Right lobe of liver (tissue), 6 donors: ENCODE measurements at places on chromosomes 5 and 9.

DNA sequence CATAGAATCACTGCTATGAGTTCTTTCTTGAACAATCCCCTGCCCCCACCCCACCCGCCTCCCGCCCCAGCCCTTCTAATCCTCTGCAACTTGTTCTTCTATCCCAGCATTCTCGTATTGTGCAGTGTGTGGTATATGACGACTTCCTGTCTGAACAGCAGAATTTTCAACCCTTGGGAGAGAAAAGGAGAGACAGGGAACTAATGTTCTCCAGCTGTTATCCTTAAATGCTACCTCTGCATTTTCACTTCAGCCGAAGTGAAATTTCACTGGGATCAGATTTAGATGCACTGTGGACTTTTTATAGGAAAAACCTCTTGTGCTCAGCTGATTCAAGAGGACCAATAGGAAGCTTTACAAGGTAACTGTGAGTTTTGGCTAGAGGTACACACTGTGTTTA lies 2.2 kb downstream of the FBXL7 start:
- DNase-seq = no peak

GRCh38 chr5:170570476-170570875 lies 66.7 kb downstream of the KCNIP1 start:
- DNase-seq = no peak

- DNase-seq = no peak
Observed at GRCh38 chr9:70618784-70619183, 204.3 kb upstream of the KLF9 start.

- no peak for DNase-seq
Observed at GRCh38 chr5:180216646-180217171, 7.7 kb upstream of the RASGEF1C start.

DNA sequence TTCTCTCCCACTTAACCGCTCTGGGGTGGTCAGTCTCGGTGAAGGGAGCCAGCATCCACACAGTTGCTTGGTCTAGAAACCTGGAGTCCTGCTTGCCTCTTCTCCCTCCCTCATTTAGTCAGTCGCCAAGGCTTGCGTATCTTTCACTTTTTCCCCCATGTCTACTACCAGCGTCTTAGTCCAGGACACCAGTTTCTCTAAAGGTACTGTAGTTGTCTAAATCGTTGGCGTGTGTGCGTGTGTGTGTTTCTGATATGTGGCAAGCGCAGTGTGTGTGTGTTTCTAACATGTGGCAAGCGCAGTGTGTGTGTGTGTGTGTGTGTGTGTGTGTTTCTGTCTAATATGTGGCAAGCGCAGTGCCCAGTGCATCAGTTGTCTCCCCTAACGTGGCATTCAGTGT lies 641 bp downstream of the ATP6V1G1 start:
- no peak for DNase-seq

GRCh38 chr9:129598089-129598596 lies 22.8 kb downstream of the C9orf50 start:
- DNase-seq = no peak

DNA sequence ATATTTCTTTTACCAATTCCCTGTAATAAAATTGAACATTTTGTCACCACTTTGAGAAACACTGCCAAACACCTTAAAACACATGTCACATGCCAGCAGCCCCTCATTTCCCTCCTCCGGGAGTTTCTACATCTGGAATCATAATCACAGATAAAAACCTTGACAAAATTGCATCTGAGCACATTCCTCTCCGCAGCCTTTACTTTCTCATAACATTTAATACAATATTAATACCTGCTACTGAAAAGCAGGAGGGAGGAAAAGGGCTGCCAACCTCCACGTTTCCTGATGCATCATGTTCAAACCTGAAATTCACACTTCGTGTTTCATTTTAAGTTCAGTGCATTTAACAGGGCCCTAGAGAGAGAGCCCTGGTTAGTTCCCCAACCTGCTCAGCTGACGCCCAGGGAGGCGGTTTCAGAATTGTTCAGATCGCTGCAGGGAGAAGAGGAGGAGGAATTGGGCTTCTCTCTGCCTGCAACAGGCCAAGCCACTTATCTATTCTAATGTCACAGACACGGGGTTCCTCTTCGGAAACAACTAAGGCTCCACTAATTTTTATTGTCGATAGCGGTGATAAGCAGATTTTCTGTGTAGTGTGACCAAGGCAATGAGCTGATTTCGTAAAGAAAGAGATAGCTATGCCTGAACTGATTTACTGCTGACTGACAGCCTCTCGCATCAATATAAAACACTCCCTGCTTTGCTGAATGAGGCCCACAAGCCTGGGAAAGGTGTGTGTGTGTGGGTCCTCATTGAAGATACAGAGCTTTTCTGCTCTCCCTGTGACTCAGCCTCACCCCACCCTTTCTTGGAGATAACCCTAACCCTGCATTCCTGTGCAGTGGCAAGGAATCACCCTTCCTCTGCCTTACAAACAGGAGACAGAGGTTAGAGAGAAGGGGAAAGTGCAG lies 4.9 kb upstream of the LHX2 start:
- no peak for DNase-seq
